ENCODE measurements at places on chromosomes 16 and 17.

- no peak for DNase-seq
Measured at GRCh38 chr16:85634747-85635544, 21.8 kb downstream of the GSE1 start.

GRCh38 chr16:75247249-75247648, 4.2 kb downstream of the BCAR1 start:
- DNase-seq: no peak

GRCh38 chr16:80019395-80019794, 418.9 kb upstream of the MAF start:
- DNase-seq: no peak

GRCh38 chr16:6573577-6573976, 759.1 kb upstream of the RBFOX1 start:
- DNase-seq: peak; percentile 50

GRCh38 chr16:50266337-50267091, at the start of gene ADCY7:
Gene ADCY7 (plus strand): TSS chr16:50266551. CDS start chr16:50288180, 21,629 bp downstream.
- peak; percentile 91 for DNase-seq

Data from RPMI8226 (cell line).